ENCODE measurements at places on chromosomes 12 and 14.

- no peak for DNase-seq
These were observed at the start of gene LHX5 for GRCh38 chr12:113471619-113472171. Gene LHX5, minus strand, starts transcription at chr12:113471871. Its CDS starts 373 bp downstream, at chr12:113471498.

DNA sequence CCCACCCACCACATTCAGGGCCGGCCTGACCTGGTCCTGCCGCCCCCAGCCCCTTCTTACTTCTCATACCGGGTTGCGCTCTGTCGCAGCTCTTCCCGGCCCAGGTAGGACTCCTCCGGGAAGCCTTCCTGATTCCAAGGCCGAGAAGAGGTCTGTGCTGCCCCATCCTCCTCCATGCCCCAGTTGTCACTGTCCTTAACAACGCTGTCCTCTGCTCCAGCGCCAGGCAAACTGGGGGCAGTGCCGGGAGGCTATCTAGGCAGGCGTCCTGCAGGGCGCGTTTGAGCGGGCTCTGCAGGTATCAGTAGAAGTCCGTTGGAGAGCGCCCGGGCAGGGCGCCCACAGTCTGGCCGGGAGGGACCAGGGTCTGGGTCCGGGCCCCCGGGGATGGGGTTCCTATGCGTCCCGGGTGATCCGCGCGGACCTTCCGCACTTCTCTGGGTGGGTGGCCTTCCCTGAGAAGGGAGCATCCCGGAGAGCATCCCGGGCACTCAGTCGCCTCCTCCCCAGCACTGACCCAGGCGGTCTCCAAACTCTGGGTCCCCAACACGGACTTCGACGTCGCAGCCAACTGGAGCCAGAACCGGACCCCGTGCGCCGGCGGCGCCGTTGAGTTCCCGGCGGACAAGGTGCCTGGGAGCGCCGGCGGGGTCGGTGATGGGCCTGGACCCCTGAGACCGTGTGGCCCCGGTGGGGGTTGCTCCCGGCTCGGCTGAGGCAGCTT, 900 bp downstream of the AMN start:
- DNase-seq, result no peak

- no peak for DNase-seq
These were observed 787.7 kb upstream of the TMEM132C start for GRCh38 chr12:127479256-127479655.

DNA sequence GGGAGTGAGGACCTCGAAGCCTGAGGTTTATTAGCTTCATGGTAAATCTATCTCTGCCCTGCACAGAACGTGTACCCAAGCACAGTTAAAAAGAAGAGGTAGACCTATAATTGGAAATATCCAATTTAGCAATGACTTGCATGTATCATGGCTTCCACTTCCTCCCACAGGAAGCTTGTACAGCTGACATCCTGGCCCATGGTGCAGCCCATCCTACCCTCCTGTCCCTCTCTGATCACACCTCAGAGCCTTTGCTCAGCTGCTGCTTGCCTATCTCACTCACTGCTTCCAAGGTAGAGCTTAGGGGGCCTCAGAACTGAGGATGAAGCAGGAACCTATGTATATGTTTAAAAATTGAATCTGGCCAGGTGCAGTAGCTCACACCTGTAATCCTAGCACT, 4.3 kb upstream of the BCDIN3D start:
- no peak for DNase-seq

GRCh38 chr12:16112612-16113560, 164.6 kb downstream of the SLC15A5 start:
- no peak for DNase-seq

- no peak for DNase-seq
These were observed 703 bp downstream of the TMED10 start for GRCh38 chr14:75175677-75176141.

DNA sequence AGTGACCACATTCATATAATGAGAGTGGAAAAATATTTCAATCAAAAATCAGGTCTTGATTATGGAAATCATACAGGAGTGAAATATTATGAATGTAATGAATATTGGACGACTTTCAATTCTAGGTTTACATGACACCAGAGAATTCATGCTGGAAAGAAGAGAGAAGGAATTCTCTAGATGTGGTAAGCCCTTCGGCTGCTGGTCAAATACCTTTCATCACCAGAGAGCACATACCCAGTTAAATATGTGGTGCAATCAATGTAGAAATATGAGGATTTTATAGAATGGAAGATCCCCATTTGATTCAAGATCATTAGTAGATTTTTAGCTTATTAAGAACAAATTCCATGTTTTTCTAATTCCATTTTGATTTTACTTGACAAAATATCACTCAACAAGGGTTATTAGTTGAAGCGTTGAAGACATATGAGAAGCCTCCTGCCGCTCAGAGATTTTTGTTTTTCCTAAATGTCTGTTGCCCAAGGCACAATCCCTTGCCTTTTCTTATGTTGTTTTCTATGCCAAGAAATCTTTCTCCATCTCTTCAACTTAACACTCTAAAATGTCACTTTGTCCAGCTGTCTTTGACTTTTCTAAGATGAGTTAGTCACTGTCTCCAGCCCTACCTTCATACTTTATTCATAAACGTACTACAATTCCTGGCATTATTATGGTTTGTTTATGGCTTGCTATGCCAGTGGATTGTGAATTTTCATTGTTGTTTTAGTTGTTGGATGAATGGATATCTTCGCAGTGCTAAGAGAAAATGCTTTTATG, 72.8 kb upstream of the ZDHHC17 start:
- DNase-seq, result no peak

GRCh38 chr12:14275886-14276285, 89.6 kb upstream of the ATF7IP start:
- no peak for DNase-seq

GRCh38 chr12:19223695-19224094, 94.2 kb downstream of the PLEKHA5 start:
- no peak for DNase-seq

Data from stimulated activated CD4-positive, alpha-beta T cell treated with anti-CD3 and anti-CD28 coated beads, Interleukin-12 subunit alpha, Interleukin-12 subunit beta, amount 100 ng/mL, for 24 hours (primary cell).